ENCODE measurements at places on chromosomes 7 and 10. TPM values are rescaled to one million over a fixed set of nuclear protein-coding genes. Genes with fewer than 3 reads are reported as not detected.
A peak's percentile ranks its signal among the peaks of the same experiment; 100 is the strongest.

- no peaks in the 10 kb centered on the region for H3K4me1 ChIP-seq
- H3K4me3 ChIP-seq, result no peak overlapping the region
- DNase-seq, result no peak
- no peaks in the 10 kb centered on the region for H3K36me3 ChIP-seq
Measured at GRCh38 chr7:53087274-53087673, 51.8 kb downstream of the POM121L12 start.

GRCh38 chr7:81430761-81431160, 339.1 kb downstream of the HGF start:
- no peak overlapping the region for H3K4me3 ChIP-seq
- no peak overlapping the region for H3K27ac ChIP-seq
- peaks cover 4% of the 10 kb centered on the region for H3K4me1 ChIP-seq
- H3K27me3 ChIP-seq, result no peaks in the 10 kb centered on the region

DNA sequence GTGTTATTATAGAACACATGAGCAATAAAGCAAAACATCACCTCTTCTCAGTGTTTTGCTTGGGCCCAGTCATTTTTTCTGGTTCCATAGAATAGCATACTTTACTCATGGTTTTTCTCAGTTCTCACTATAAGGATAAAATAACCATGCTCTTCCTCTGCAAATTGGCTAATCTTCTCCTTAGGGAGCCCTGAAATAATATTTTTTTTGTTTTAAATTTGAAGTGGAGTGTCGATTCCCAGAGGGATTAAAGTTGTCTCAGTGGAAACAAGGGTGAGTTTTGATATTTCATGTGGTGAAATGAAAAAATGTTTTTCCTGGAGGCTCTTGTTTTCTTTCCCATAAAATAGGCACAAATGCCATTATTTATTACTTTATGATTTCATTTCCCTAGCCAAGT, 127.3 kb downstream of the NOC3L start:
- no peaks in the 10 kb centered on the region for H3K27me3 ChIP-seq
- peak overlapping the region; percentile 45 for H3K4me3 ChIP-seq
- H3K4me1 ChIP-seq, result peaks cover 35% of the 10 kb centered on the region
- DNase-seq, result no peak

GRCh38 chr7:133784486-133785001, 342.6 kb upstream of the LRGUK start:
- H3K27me3 ChIP-seq, result no peaks in the 10 kb centered on the region
- DNase-seq, result no peak
- no peak overlapping the region for H3K27ac ChIP-seq
- H3K4me1 ChIP-seq, result no peaks in the 10 kb centered on the region
- no peak overlapping the region for H3K4me3 ChIP-seq

DNA sequence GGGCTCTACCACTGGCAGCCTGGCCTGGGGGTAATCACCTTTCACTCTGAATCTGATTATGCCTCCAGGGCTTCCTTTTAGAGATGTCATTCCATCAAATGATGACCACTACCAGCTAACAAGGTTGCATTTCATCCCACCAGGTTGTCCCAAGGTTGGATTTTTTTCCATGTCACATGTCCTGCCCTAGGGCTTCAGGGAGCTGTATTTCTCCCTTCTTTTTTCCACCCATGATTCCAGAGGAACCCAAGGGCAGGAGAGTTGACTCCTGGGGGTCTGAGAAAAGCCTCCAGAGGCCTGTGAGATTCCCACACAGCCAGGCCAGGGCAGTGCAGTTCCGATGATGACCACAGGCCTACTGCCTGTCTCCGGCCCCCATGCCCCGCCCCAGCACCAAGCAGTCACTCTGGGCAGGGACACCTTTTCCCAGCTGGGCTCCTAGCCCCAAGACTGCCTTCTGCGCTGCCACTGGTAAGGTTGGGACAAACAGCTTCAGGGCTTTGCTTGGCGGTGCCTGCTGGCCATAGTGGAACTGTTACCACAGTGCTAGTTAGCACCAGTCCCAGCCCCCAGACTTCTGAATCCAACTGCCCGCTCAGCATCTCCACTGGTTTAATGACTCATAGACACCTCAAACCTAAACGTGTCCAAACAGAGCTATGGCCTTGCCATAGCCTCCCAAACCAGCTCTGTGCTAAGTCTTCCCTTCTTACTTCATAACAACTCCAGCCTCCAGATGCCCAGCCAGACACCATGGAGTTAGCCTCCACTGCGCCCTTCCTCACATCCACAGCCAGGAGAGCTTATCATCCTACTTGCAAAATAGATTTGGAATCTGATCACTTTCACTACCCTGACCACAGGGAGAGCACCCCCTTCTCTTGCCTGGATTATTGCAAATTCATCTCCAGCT, 133.7 kb downstream of the ARHGAP22 start:
- no peaks in the 10 kb centered on the region for H3K4me1 ChIP-seq
- no peaks in the 10 kb centered on the region for H3K36me3 ChIP-seq
- no peak overlapping the region for H3K27ac ChIP-seq
- no peaks in the 10 kb centered on the region for H3K27me3 ChIP-seq
- no peak overlapping the region for H3K4me3 ChIP-seq
- no peak for DNase-seq

The CDK1 gene
- 9.0 TPM for total RNA-seq

GRCh38 chr7:112080978-112081377, 125.2 kb downstream of the DOCK4 start:
- H3K4me1 ChIP-seq, result peaks cover 76% of the 10 kb centered on the region
- H3K4me3 ChIP-seq, result peak overlapping the region; percentile 72
- H3K27me3 ChIP-seq, result no peaks in the 10 kb centered on the region
- no peaks in the 10 kb centered on the region for H3K36me3 ChIP-seq
- no peak for DNase-seq
- H3K27ac ChIP-seq, result peak overlapping the region; percentile 98

The PDK4 gene
- total RNA-seq, result 1.9 TPM

DNA sequence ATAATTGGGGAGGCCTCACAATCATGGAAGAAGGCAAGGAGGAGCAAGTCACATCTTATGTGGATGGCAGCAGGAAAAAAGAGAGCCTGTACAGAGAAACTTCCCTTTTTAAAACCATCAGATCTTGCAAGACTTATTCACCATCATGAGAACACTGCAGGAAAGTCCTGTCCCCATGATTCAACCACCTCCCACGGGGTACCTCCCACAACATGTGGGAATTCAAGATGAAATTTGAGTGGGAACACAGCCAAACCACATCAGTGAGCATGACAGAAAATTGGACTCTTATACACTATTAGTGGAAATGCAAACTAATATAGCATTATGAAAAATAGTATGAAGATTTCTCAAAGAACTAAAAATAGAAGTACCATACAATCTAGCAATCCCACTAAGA, 271.2 kb downstream of the MAGI2 start:
- peaks cover 2% of the 10 kb centered on the region for H3K36me3 ChIP-seq
- H3K27me3 ChIP-seq, result peaks cover 3% of the 10 kb centered on the region
- H3K27ac ChIP-seq, result no peak overlapping the region
- H3K4me3 ChIP-seq, result no peak overlapping the region
- H3K4me1 ChIP-seq, result peaks cover 13% of the 10 kb centered on the region

DNA sequence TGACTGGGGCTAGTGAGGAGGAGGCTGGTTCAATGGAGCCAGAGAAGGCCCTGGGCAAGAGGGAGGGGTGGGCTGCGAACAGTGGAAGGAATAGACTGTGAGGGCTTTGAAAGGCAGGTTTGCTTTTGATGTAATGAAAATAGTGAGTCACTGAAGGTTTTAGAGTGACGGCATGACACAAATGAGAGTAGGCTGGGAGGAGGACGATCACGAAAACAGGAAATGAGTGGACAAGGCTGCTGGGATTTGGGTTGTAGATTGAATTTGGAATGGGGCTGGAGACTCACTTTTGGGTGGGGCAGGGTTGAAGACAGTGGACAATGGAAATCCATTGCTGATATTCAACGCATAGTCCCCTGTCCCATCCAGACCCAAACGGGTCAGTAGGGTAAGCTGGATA, 139.6 kb downstream of the CDH23 start:
- H3K36me3 ChIP-seq, result no peaks in the 10 kb centered on the region
- DNase-seq, result no peak
- no peak overlapping the region for H3K27ac ChIP-seq
- H3K4me1 ChIP-seq, result no peaks in the 10 kb centered on the region

DNA sequence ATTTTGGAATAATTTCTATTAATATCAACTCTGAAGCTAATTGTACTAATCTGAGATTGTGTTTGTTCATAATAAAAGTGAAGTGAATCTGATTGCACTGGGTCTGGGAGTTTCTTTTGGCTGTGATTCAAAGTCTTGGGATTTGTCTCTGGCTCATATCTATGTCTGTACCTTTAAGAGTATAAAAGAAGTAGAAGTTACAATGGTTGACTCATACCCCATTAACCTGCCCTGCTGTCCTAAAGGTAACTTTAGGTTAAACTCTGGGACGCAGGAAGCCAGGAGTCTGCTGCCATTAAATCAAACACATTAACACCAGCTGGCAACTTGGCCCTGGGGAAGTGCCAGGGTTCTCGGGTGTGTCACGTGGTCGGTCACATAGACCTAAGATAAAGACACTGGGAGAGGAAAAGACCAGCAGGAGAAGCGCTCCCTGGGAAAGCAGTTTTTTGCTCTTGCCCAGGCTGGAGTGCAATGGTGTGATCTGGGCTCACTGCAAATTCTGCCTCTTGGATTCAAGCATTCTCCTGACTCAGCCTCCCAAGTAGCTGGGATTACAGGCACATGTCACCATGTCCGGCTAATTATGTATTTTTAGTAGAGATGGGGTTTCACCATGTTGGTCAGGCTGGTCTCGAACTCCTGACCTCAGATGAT, 17.8 kb downstream of the SCD start:
- peaks cover 15% of the 10 kb centered on the region for H3K36me3 ChIP-seq
- H3K27me3 ChIP-seq, result no peaks in the 10 kb centered on the region
- no peak overlapping the region for H3K4me3 ChIP-seq

DNA sequence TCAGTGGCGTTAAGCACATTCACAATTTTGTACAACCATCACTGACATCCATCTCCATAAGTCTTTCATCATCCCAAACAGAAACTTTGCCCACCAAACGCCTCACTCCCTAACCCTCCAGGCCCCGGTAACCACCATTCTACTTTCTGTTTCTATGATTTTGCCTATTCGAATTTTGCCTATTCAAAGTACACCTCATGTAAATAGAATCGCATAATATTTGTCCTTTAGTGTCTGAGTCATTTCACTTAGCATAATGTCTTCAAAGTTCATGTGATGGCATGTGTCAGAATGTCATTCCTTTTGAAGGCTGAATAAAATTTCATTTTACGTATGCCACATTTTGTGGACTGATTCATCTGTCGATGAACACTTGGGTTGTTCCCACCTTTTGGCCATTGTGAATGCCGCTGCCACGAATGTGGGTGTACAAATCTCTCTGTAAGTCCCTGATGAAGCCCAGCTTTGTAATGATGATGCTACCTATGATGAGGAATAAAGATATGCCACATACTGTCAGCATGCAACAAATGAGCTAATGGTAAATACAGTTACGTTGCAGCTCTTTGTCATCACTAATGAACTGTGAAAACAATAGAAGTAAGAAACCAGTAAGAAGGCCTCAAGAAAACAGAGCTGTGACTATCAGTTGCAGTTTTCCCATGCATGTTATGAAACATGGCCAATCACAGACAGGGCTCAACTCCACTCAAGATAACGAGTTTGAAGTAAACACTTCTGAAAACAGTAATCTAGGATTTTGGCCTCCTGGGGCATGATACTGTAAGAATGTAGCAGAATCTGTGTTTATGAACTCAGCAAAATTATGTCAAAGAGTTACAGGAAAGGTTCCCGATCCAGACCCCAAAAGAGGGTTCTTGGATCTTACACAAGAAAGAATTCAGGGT, 120.0 kb downstream of the ADAM12 start:
- DNase-seq, result no peak
- H3K27ac ChIP-seq, result no peak overlapping the region
- peaks cover 11% of the 10 kb centered on the region for H3K4me1 ChIP-seq
- peaks cover 5% of the 10 kb centered on the region for H3K36me3 ChIP-seq

DNA sequence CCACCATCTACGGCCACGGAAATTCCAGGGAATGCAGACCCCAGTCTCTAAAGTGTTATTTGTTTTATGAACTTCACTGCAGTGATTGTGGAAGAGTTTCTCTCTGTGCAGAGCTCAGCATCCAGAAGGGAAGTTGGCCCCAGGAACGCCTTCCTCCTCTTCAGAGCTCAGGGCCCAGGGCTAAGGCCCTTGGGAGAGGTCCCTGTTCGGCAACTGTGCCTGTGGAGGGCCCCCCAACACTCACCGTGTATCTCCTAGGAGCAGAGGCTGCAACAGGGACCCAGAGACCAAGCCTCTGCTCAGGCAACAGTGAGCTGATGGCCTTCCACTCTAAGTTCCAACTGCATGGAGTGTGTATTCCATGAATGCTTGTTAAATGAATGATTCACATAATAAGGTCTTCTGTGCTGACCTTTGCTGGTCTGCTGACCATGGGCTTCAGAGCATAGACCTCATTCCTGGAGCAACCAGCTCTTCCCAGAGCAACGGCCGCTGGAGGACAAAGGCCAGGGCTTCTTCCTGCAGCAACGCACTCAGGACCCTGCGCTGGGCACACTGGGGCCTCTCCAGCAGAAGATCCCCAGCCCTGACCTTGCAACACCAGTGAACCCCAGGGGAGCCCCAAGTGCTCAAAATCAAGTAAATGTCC, 7.7 kb downstream of the DIP2C start:
- H3K4me1 ChIP-seq, result peaks cover 67% of the 10 kb centered on the region
- DNase-seq, result peak; percentile 72
- no peak overlapping the region for H3K4me3 ChIP-seq
- H3K36me3 ChIP-seq, result no peaks in the 10 kb centered on the region
- peak overlapping the region; percentile 22 for H3K27ac ChIP-seq
- no peaks in the 10 kb centered on the region for H3K27me3 ChIP-seq

The AS3MT gene
- 3.7 TPM for total RNA-seq

DNA sequence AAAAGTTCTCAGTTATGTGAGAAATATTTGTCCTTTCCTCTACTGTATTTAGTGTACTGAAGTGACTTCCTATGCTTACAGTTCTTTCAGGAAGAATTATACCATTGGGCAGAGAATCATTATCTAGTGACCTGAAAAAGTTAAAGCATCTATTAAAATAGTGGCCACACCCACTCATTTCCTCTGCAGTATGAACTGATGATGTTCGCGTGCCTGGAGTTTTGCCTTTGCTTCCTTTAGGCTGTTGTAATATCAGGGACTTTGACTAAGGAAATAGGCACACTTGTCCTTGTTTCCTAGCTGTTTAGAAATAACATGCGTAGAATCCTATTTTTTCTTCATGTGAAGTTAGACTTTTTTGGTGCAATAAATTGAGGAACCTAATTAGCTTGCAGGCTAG, 100.7 kb downstream of the ZMYND11 start:
- peaks cover 9% of the 10 kb centered on the region for H3K36me3 ChIP-seq
- peaks cover 15% of the 10 kb centered on the region for H3K4me1 ChIP-seq
- no peak overlapping the region for H3K4me3 ChIP-seq
- DNase-seq, result no peak
- no peaks in the 10 kb centered on the region for H3K27me3 ChIP-seq

The CH25H gene
- not detected for total RNA-seq

All from chondrocyte (in vitro differentiated cells).